ENCODE measurements at places on chromosomes 7 and 10.

DNA sequence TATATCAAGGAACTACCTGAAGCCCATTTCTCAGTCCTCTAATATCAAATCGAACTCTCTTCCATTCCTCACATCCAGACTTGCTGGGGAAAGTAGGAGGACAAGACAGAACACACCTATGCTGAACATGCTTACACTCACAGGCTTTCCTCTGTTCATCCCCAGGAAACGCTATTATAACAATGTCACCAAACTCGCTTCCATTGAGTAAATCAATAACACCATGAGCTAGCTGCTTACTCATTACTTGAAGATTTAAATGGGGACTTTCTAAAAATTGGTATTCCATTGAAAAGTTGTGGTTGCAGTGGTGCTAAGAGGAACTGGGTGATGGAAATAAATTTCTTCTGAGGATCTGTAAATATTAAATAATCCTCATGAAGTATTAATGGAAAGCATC lies 88.8 kb downstream of the SLC25A13 start:
- no peak for DNase-seq

DNA sequence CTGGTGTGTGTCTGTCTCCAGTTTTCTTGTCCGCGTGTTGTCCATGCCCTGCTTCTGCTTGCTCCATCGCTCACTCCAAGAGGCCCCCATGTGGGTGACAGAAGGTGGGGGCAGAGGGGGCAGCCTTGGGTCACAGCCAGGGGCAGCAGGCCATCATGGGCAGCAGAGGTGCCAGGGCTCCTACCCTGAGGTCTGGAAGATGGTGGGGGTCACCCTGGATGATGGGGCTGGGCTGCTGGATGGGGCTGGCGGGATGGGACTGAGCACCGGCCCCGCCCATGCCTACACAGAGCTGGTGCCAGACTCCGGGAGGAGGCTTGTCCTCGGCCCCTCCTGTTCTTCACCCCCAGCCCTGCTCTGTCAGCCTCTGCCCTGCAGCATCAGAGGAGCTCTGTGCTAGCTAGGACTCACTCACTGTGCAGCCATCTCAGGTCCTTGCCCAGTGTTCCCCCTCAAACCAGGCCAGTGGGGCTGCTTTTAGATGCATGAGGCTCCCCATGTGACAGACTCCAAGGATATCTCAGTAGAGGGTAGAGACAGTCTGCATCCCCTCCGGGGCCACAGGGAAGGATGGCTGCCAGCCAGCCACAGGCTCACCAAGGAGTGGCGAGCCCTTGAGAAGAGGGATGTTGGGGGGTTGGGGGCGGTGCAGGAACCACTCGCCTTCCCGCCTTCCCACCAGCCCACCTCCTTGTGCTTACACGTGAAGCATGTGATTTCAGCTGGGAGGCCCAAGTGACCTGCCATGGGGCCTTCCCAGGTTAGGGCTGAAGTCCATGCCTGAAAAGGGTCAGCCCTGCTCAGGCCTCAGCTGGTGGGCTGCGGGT lies 35.5 kb upstream of the PPIF start:
- DNase-seq, result no peak

DNA sequence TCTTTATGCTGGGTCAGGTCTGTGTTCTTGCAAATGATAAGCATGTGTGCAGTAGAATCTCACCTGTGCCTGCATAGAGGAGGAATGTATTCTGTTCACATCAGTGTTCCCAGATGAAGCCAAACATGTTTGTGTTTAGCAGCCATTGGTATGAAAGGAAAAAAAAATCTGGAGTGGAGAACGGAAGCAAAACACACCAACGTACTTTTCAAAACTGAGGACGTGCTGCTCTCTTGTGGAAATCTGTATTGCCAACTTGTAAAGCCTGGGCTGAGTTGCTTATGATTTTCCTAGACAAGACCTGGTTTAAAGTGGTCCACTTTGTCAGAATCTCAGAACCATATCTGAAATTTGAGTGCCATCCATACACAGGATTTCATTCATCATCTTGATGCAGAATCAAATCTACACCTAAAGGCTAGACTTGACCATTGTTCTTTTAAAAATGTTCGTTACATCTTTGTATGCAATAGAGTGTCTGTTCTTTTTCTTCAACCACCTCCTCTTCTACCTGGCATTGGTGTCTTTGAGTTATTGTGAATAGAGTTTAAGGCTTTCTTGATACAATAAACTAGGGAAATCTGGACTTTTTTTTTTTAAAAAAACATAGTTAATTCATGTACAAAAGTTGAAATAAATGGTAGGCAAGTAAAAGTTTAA lies 367.7 kb downstream of the PHF14 start:
- no peak for DNase-seq

DNA sequence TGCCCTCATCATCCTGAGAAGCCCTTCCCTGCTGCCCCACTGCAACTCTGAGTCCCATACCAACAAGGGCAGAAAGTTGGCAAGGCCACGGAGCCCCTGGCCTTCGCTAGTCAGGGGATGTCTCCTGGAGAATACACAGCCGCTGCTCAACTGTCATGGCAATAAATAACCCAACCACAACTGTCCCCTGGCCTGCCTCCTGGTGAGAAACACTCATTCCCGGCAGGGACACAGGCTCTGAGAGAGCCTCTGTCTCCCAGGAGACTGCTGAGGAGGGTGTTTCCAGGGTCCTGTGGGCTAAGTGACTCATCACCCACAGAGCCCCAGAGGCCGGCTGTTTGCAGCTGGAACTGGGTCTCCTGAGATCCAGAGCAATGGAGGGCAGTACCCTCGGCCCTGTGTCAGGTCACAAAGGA lies 354.1 kb downstream of the TNS3 start:
- no peak for DNase-seq

DNA sequence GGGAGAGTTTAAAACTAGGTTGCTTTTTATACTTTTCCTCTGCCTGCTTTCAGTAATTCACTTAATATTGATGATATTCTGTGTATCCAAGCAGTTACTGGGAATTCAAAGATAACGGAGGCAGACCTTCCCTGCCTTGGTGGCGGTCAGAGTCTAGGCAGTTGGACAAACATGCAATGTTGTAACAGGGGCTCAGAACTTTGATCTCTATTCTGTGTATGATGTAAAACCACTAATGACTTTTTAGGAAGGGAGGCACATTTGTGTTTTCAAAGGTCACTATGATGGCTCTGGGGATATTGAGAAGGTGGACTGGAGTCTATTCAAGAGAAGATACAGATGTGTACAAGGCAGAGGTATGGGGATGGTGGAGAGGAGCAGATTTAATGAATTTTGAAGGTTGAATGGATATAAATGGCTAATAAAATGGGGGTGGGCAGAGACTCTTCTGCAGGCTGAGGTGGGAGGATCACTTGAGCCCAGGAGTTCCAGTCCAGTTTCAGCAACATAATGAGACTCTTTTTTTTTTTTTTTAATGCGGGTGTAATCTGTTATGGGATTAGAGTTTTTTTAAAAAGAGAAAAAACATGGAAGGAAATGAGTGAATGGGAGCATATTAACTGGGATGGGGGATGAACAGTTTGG lies 5.7 kb upstream of the PON2 start:
- no peak for DNase-seq

GRCh38 chr7:158033196-158033595 lies 554.4 kb downstream of the PTPRN2 start:
- DNase-seq, result no peak

DNA sequence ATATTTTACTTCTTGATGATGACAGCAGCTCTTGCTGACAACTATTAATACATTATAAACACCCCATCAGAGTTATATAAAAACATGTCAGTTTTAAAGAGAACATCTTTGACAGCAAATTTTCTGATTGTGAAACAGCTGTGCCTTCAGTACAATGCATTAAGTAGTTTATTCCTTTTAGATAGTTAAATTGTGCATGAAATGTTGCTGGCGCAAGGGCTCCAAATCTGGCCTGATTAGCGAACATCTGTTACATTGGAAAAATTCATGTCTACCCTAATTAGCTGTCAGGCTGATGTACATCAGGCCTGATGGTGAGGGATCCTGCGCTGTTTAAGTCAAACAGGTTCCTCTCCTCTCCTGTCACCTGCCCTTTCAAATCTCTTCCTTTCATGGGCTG lies 171.9 kb upstream of the SP8 start:
- DNase-seq, result no peak

GRCh38 chr10:73095481-73096021 lies 1.1 kb downstream of the P4HA1 start:
- DNase-seq, result no peak

DNA sequence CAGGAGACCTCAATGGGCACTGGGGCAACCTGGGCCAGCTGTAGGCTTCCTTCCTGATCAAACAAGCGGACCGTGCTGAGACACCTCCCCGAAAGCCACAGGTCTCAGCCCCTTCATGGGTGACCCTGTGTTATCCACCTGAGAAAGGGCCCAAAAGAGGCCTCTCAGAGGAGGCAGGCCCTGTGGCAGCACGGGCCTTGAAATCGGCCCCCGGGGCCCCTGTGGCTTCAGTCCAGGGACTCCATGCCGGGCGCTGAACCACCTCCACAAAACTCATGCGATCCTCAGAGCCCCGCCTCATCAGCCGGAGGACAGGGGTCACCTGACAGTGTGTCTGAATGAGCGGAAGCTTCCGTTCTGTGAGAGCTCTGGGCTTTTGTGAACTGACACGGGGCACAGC lies 307.1 kb downstream of the PAXIP1 start:
- no peak for DNase-seq

- no peak for DNase-seq
Observed at GRCh38 chr7:148882841-148883265, 1.2 kb downstream of the EZH2 start.

Data from stimulated activated CD8-positive, alpha-beta memory T cell treated with anti-CD3 and anti-CD28 coated beads, Interleukin-15, amount 100 ng/mL, for 48 hours (primary cell).